ENCODE measurements at places on chromosomes 2 and 18.

GRCh38 chr2:186947516-186947915 lies 98.5 kb upstream of the ZSWIM2 start:
- DNase-seq = no peak

- DNase-seq = no peak
Observed at GRCh38 chr2:236656721-236657120, 87.1 kb downstream of the ACKR3 start.

DNA sequence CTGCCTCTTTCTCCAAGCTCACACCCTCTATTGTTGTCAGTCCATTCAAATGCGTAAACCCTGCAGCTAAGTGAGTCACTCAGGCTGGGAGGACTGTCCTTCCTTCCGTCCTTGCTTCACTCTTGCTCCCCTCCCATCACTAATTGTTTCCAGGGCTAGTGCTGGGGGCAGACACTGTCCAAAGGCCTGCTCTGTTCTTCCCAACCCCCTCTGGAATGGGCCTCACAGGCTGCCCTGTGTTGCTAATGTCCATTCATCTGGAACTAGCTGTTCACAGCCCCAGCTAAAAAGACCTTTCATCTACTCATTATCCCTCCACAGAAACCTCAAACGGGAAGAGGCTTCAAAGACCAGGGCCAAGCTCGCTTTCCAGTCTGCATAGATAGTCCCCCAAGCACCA lies 31.9 kb upstream of the NRP2 start:
- DNase-seq = no peak

- DNase-seq = no peak
Observed at GRCh38 chr18:74126684-74127655, 20.7 kb downstream of the FBXO15 start.

GRCh38 chr2:154455866-154456265 lies 242.6 kb upstream of the KCNJ3 start:
- DNase-seq = no peak

- DNase-seq = no peak
Observed at GRCh38 chr2:101817481-101817880, 120.0 kb downstream of the MAP4K4 start.

DNA sequence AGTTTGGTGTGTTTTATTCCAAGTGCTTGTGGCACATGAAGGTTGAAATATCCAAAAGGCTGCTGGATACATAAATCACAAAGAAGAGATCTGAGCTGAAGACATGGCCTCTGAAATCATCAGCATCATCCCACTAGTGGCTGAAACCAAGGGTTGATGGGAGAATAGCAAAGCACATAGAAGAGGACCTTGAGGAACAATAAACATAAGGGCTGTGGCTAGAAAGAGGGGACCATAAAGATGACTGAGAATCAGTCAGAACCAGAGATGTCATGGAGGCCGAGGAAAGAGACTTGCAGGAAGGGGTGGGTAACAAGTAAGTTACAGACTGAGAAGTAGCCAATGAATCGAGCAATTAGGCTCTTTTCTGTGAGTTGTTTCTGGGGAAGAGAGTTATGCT lies 116.8 kb downstream of the CDC42EP3 start:
- DNase-seq = no peak

DNA sequence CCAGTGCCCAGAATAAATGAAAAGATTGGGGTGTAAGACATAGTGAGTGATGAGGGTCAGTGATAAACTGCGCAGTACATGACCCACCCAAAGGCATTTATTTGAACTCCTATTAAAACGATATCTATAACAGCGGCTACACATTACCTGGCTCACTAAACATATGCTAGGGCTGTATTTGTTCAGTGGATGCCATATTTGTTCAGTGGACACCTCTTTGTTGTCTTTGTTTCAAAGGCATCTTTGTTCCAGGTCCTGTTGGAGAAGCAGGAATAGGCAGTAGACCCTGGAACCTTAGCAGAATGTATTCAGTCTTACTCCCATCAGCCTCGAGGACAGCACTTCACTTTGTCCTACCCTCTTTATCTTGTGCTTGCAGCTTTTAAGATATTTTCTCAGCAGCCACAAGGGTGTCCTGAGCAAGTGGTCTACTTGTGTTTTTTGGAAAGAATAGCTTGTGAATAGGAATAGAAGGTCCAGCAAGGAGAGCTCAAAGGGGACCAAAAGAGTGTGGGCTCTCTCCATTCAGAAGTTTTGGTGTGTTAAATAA lies 650.8 kb upstream of the FANCL start:
- DNase-seq = no peak

- no peak for DNase-seq
Observed at GRCh38 chr2:190599546-190600220, 49.2 kb upstream of the NAB1 start.

DNA sequence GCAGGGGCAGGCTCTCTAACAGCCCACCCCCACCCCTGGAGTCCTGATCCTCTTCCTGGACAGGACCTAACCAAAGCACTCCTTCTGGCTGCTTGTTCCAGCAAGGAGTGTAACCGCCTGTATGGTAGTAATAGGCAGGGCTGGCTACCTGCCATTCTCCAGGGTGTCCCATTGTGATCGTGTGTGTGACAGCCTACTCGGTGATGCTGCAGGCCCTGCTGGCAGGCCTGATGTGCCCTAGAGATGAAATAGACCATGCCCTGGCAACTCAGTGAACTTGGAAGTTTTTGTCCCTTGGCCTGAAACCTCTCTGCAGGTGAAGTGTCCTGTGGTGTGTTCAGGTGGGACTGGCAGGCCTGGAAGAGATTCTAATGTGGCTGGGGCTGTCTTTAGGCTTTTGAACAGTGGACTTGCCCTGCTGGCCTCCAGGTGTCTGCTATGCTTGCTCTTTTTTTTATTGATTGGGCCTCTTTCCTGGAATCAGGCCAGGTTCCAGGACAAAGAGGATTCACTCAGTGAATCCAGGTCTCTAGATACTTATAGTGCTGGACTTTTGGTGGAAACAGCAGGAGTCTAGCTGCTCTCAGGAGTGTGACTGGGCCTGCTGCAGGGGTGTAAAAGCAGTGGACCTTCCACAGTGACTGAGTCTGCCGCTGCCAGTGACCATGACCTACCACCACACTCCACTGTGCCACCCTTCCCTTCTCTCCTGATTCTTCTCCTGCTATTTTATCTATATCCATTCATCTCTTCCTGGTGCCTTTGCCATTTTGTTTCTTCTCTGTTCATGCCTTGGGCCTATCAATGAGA lies 132.1 kb downstream of the CTIF start:
- DNase-seq = no peak

GRCh38 chr2:107359021-107359420 lies 467.7 kb upstream of the RGPD4 start:
- no peak for DNase-seq

- DNase-seq = no peak
Observed at GRCh38 chr2:202014759-202015211, 18.9 kb upstream of the FZD7 start.

GRCh38 chr2:152759290-152760072 lies 41.1 kb downstream of the ARL6IP6 start:
- DNase-seq = no peak

- no peak for DNase-seq
Observed at GRCh38 chr18:67951137-67951536, 434.6 kb upstream of the DSEL start.

GRCh38 chr18:36127836-36128529 lies 1.2 kb downstream of the SLC39A6 start:
- no peak for DNase-seq

DNA sequence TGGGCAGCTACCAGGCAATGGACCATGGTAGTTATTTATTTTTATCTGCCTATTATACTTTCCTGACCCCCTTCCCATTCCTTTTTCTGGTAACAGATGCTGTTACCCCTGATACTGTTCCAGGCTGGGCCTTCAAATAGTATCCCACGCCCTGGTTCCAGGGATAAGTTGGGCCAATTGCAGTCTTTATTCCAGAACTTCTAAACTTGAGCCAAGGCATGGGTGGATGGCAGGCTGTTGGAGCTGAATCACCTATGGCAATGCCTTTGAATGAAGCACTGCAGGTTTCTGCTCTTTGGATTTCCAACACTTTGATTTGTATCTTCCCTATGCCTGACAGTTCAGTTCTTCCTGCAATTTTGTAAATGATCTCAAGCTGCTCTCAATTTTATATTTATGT lies 99.2 kb upstream of the LHCGR start:
- DNase-seq = no peak

DNA sequence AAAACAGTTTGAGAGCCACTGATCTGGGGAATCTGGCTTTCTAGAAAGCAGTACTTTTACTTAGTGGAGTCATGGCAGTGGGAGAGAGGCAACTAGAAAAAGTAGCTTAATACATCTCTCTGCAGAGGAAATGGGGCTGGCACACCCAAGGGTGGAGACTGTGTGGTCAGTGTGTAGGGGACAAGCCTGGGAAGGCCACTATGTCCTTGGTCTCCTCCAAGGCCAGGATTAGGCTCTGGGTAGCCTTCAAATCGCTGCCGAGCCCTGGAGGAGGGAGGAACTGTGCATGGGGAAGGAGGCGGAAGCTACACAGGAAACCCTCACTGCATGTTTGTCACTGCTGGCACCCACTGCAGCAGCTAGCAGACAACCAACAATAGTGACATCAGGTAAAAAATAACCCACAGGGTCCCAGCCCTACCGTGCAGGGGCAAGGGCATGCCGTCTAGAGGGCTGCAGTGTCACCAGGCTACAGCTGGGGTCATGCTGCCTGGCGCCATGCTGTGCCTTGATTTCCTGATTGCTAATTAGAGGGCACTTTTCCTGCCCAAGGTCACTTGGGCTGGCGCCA lies 34.8 kb downstream of the LBH start:
- DNase-seq = no peak

GRCh38 chr2:219076253-219076652 lies 15.5 kb upstream of the IHH start:
- no peak for DNase-seq

DNA sequence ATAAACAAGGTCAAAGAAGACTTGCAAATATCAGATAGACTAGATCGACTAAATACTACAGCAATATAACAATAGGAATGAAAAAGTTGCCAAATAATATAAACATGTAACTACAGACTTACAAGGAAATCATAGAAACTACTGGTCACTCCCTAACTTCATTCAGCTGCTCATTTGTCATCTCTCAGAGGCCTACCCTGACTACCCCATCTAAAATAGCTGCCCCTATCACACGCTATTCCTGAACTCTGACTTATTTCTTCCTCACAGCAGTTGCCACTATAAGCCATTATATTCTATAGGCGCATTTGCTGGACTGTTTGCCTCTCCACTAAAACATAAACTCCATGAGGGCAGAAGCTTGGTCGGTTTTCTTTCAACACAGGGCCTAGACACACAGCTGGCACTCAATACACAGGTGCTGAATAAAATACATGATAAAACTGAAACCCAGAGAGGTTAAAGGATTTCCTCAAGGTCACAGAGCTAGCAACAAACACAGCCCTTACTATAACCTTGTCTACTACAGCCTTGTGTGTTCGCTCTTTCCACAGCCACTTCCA lies 1.8 kb downstream of the STRN start:
- DNase-seq = no peak

GRCh38 chr18:72819050-72819449 lies 48.7 kb downstream of the NETO1 start:
- DNase-seq = no peak

- DNase-seq = no peak
Observed at GRCh38 chr2:179031731-179032408, 18.1 kb downstream of the CCDC141 start.

GRCh38 chr2:188518381-188518780 lies 226.7 kb downstream of the GULP1 start:
- no peak for DNase-seq

DNA sequence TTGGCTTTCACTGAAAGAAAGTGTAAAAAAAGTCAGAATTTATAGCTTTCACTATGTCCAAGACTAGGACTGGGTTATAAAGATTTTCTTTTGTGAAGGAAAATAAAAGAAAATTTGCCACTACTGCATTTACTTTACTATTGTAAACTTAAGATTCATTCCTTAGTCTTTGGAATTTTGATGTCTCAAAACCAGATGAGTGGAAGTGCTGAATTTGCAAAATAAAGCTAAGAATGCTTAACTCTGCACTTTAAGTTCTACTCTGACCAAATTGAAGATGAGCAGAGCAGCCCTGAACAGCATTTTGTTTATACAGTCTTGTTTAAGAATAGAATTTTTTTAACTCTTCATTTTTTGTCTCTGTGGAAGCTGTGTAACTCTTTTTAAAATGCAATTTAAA lies 102.4 kb downstream of the ICA1L start:
- no peak for DNase-seq

DNA sequence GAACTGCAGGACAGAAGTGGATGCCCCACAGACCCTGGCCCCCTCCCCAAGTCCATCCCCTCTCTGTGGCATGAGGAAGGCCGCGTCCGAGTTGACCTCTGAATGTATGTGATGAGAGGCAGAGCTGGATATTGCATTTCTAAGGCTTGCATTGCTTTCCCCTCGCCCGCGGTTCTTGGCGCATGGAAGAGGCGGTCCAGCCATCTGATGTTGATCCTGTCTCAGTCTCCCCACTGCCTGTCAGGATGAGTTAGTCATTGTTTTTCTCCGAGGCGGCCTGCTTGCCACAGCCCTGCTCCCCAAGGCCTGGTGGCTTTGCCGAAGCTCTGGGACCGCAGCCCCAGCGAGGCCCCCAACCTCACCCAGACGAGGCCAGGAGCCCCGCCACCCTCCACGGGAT lies 88.6 kb downstream of the SMAD7 start:
- DNase-seq = no peak

- DNase-seq = no peak
Observed at GRCh38 chr2:145599756-145600155, 1079.8 kb upstream of the ZEB2 start.

DNA sequence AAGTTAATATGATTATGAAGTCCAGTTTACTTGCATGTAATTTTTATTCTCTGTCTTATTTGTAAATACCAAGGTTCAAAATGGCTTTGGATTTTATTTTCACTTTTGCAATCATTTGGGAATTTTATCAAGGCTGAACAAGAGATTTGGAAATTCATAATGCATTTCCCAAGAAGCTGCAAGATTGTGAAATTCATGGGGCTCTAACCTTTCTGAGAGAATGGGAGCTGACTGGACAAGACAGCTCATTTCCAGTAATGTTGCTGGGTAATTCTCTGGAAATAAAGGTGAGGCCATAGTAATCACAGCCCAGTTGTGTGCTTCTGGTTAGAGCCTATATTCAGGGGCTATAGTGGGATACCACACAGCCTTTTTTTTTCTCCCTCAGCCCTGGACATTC lies 21.5 kb upstream of the NABP1 start:
- no peak for DNase-seq

Data from NCI-H187 treated with DMSO at 0.1 percent for 48 hours (cell line).